ENCODE measurements at places on chromosomes 6 and 20.

- no peak overlapping the region for H3K27ac ChIP-seq
- H3K4me1 ChIP-seq = peaks cover 10% of the 10 kb centered on the region
- H3K27me3 ChIP-seq = no peaks in the 10 kb centered on the region
- H3K4me3 ChIP-seq = no peak overlapping the region
- DNase-seq = no peak
Observed at GRCh38 chr6:72689107-72689954, 67.5 kb downstream of the KCNQ5 start.

GRCh38 chr6:36676141-36677058, 2.1 kb upstream of the CDKN1A start:
- H3K36me3 ChIP-seq = no peaks in the 10 kb centered on the region
- no peak for DNase-seq
- H3K4me1 ChIP-seq = peaks cover 39% of the 10 kb centered on the region
- peak overlapping the region; percentile 20 for H3K4me3 ChIP-seq
- peak overlapping the region; percentile 89 for H3K27ac ChIP-seq

DNA sequence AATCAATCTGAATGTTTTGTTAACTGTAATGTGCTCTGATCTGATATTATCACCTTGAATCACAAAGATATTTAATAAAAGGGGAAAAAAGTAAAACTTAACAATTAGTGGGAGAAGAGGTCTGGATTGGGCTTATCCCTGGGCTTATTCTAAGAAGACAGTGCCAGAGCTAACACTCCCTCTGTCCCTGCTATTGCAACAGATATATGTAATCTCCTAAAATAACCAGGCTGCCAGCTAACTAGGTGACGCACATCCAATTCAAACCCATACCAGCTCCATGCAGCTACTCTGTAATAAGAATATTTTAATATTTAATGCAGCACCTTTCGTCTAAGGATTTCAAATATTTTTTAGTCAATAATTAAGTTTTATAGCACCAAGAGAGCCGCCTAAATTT, 330.1 kb upstream of the MARCKS start:
- no peak for DNase-seq
- no peak overlapping the region for H3K27ac ChIP-seq
- no peaks in the 10 kb centered on the region for H3K36me3 ChIP-seq
- H3K4me1 ChIP-seq = peaks cover 18% of the 10 kb centered on the region
- no peaks in the 10 kb centered on the region for H3K27me3 ChIP-seq

GRCh38 chr6:64664480-64664879, 1028.9 kb downstream of the PHF3 start:
- H3K36me3 ChIP-seq = no peaks in the 10 kb centered on the region
- DNase-seq = no peak
- no peaks in the 10 kb centered on the region for H3K4me1 ChIP-seq
- H3K27me3 ChIP-seq = no peaks in the 10 kb centered on the region
- no peak overlapping the region for H3K4me3 ChIP-seq

DNA sequence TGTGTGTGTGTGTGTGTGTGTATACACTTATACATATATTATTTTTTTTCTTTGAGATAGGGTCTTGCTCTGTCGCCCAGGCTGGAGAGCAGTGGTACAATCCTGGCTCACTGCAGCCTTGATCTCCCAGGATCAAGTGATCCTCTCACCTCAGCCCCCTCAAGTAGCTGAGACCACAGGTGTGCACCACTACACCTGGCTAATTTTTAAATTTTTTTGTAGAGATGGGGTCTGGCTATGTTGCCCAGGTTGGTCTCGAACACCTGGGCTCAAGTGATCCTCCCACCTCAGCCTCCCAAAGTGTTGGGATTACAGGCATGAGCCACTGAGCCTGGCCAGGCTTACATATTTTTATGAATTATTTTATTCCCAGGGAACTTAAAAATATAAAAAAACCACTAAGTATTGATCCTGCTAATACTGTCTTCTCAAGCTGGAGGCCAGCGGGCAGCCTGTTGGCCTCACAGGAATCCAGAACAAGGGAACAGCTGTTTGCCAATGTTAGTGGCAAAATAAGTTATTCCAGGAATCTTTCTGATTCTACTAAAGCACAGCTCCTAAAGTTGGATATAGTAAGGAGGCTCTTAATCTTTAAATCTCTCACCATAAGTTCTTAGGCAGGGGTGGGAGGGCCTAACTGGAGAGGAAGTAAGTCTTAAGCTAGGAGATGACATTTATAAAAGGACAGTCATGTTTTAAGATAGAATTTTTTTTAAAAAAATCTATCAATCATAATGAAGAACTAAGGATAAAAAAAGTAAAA, 135.5 kb upstream of the NUP153 start:
- H3K4me1 ChIP-seq = peaks cover 6% of the 10 kb centered on the region
- H3K27ac ChIP-seq = no peak overlapping the region
- H3K27me3 ChIP-seq = no peaks in the 10 kb centered on the region
- peaks cover 22% of the 10 kb centered on the region for H3K36me3 ChIP-seq
- DNase-seq = no peak

GRCh38 chr6:167836721-167837120, 10.0 kb downstream of the AFDN start:
- no peak overlapping the region for H3K27ac ChIP-seq
- H3K27me3 ChIP-seq = no peaks in the 10 kb centered on the region
- no peak overlapping the region for H3K4me3 ChIP-seq

- no peak overlapping the region for H3K27ac ChIP-seq
- peaks cover 66% of the 10 kb centered on the region for H3K27me3 ChIP-seq
- no peak for DNase-seq
- peaks cover 50% of the 10 kb centered on the region for H3K4me1 ChIP-seq
Observed at GRCh38 chr6:10393544-10394225, 21.2 kb downstream of the TFAP2A start.

- no peak overlapping the region for H3K4me3 ChIP-seq
- no peaks in the 10 kb centered on the region for H3K36me3 ChIP-seq
- no peaks in the 10 kb centered on the region for H3K4me1 ChIP-seq
Observed at GRCh38 chr6:12866422-12867029, 150.0 kb downstream of the PHACTR1 start.

DNA sequence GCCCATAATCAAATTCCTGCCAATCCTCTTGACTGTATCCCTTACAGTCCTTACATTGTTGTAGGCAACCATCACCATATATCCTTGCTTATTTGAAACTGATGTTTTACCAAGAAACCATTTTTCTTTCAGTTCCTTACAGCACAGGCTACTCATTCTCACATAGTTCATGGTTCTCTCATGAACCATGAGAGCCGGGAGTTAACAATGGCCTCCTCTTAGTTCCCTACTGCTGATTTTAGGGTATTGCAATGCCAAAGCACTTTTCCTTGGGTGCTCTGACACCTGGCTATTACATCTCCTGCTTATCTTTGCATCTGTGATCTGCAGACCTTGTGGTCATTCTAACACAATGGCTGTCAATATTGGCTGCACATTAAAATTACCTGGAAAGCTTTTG, 133.4 kb downstream of the MYB start:
- H3K27me3 ChIP-seq = no peaks in the 10 kb centered on the region
- peaks cover under 1% of the 10 kb centered on the region for H3K4me1 ChIP-seq
- no peak for DNase-seq
- peaks cover 11% of the 10 kb centered on the region for H3K36me3 ChIP-seq
- H3K4me3 ChIP-seq = no peak overlapping the region

DNA sequence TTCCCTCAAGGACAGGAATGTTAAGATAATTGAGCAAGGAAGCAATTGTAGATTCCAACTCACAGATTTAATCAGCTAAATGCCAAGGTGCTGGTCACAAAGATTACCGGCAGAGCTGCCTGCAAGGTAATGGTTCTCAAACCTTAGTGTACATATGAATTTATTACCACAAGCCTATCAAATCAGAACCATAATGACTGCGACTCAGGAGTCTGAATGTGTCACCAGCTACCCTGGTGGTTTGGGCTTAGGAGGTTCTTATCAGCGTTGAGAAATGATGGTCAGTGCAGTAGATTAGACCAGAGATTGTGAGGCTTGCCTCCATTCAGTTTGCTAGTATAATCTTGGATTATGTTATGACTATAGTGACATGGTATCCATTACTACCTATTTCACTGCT, 78.9 kb downstream of the MTFR2 start:
- H3K27me3 ChIP-seq = no peaks in the 10 kb centered on the region
- no peak for DNase-seq
- H3K4me3 ChIP-seq = no peak overlapping the region
- H3K27ac ChIP-seq = no peak overlapping the region
- H3K36me3 ChIP-seq = peaks cover 34% of the 10 kb centered on the region

DNA sequence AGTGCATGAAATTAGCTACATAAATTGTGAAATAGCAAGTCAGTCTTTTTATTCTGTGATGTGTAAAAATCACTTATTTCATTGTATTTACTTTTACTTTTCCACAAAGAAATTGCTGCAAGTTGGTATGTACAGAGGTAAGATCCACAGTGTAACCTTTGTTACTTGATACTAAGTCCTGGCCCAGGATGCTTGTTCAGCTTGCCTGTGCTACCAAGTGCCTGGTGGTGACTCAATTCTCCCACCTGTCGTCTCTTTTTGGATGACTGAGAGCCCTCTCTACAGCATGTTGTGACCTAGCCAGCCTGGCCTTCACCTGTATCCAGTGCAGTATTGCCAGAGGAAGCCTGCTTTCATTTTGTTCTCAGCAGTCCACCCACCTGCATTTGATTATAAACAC, 54.9 kb downstream of the ANKRD6 start:
- H3K4me3 ChIP-seq = no peak overlapping the region
- no peaks in the 10 kb centered on the region for H3K27me3 ChIP-seq

DNA sequence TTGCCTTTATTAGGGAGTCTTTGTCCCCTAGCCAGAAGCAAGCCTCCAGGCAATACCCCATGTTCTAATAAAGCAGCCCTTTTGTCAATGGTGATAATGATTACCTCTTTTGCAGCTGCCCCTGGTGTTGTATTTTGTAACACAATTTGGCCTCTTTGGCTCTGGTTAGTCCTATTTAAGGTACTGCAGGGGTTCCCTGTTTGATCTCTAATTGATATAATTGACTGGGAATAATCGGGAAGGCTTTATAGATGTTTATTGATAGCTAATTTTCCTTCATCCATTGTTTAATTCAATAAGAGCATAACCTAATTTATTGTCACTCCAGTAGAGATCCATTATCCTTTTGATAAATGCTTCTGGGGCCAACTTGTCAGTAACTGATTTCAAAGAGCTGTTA, 537.2 kb downstream of the PKHD1 start:
- no peaks in the 10 kb centered on the region for H3K4me1 ChIP-seq
- H3K4me3 ChIP-seq = no peak overlapping the region
- H3K27me3 ChIP-seq = no peaks in the 10 kb centered on the region
- H3K27ac ChIP-seq = no peak overlapping the region
- no peak for DNase-seq

GRCh38 chr6:20236909-20237600, 24.8 kb upstream of the MBOAT1 start:
- H3K4me3 ChIP-seq = no peak overlapping the region
- H3K27me3 ChIP-seq = no peaks in the 10 kb centered on the region
- no peaks in the 10 kb centered on the region for H3K36me3 ChIP-seq
- H3K27ac ChIP-seq = peak overlapping the region; percentile 64

DNA sequence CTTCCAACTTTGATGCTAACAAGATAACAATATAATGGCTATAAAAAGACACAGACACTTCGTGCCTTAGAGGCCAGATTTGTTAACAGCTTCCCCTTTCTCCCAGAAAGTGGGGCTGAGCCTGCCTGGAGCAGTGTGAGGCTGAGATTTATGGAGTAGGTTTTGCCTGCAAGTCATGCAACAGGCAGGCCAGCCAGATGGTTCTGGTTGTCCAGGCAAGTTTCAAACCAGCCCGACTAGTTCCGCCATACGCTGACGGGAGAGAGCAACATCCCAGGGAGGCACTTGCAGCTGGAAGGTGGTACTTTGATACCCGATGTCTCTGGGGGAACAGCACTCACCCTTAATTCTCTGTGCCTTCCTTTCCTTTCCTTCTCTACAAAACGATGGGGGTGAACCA, 81.3 kb upstream of the NAA20 start:
- H3K27ac ChIP-seq = peak overlapping the region; percentile 82
- DNase-seq = peak; percentile 70
- H3K36me3 ChIP-seq = peaks cover 10% of the 10 kb centered on the region
- H3K4me1 ChIP-seq = peaks cover 52% of the 10 kb centered on the region

DNA sequence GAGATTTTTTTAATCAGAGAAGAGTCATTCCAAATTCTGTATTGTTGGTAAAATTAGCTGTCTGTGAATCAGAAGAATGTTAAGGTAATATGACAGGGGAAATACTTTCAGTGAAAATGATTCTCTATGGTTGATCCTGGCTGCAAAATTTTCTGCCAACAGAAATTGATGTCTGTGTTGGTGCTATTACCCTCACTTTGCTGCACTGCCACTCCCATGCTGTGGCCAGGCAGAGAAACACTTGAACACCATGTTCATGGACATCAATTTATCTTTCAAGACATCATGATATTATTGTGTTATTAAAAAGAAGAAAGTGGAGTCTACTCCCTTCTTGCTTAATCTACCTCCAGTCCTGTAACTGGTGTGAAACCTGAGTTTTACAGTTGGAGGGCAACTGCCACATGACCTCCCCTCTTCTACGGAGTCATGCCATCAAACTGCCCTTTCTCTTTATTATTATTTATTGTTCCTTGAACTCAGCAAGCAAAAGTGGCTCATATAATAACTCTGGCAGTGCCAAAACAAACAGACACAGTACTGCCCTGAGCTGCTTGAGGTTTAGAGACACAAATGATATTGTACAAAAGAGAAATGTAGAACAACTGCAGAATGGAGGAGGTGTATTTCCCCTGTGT, 288.0 kb upstream of the JAG1 start:
- H3K27me3 ChIP-seq = no peaks in the 10 kb centered on the region
- no peak overlapping the region for H3K4me3 ChIP-seq
- H3K36me3 ChIP-seq = no peaks in the 10 kb centered on the region
- no peak overlapping the region for H3K27ac ChIP-seq
- DNase-seq = no peak
- H3K4me1 ChIP-seq = no peaks in the 10 kb centered on the region

GRCh38 chr20:32437391-32438074, 79.4 kb downstream of the ASXL1 start:
- H3K4me1 ChIP-seq = peaks cover 5% of the 10 kb centered on the region
- peaks cover 51% of the 10 kb centered on the region for H3K36me3 ChIP-seq
- H3K27me3 ChIP-seq = no peaks in the 10 kb centered on the region
- no peak for DNase-seq

- H3K4me1 ChIP-seq = peaks cover 14% of the 10 kb centered on the region
- no peak overlapping the region for H3K4me3 ChIP-seq
- no peak for DNase-seq
- H3K36me3 ChIP-seq = peaks cover 4% of the 10 kb centered on the region
- no peak overlapping the region for H3K27ac ChIP-seq
Observed at GRCh38 chr6:39891976-39892375, 42.3 kb downstream of the MOCS1 start.

GRCh38 chr20:16353417-16353781, 219.8 kb downstream of the KIF16B start:
- no peak overlapping the region for H3K4me3 ChIP-seq
- DNase-seq = no peak
- H3K4me1 ChIP-seq = peaks cover 16% of the 10 kb centered on the region
- H3K27ac ChIP-seq = no peak overlapping the region

- no peak overlapping the region for H3K27ac ChIP-seq
- H3K4me3 ChIP-seq = no peak overlapping the region
- peaks cover 1% of the 10 kb centered on the region for H3K36me3 ChIP-seq
Observed at GRCh38 chr20:23268792-23269354, 81.7 kb upstream of the NXT1 start.

GRCh38 chr6:37047346-37047688, 41.9 kb downstream of the FGD2 start:
- H3K36me3 ChIP-seq = no peaks in the 10 kb centered on the region
- H3K4me1 ChIP-seq = peaks cover 7% of the 10 kb centered on the region
- DNase-seq = no peak
- no peaks in the 10 kb centered on the region for H3K27me3 ChIP-seq
- H3K4me3 ChIP-seq = no peak overlapping the region
- H3K27ac ChIP-seq = no peak overlapping the region
